Dorsolateral prefrontal cortex (tissue), 122 donors: ENCODE measurements at places on chromosomes 3 and 15.

DNA sequence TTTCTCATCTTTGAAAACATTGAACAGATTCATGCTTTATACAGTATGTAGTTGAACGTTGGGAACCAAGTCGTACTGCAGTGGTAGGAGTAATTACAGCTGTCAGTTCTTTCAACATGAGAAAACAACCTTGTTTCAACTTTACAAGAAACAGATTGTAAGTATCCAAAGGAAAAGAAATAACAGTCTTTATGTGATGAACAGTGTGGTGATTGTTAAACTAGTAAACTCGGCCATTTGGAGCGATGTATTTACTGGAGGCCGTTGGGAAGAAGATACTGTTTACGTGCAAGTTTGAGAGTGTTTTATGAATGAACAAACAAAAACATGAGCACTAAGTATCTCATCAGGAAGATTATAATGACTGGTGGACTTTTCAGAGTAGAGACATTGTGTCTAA is 48.4 kb downstream of the EPHA3 start:
- DNase-seq = no peak

- no peak for DNase-seq
Observed at GRCh38 chr3:158755421-158755820, 23.2 kb upstream of the RARRES1 start.

- DNase-seq = no peak
Observed at GRCh38 chr3:181710345-181711291, 1.1 kb upstream of the SOX2 start.

- no peak for DNase-seq
Observed at GRCh38 chr15:34353627-34354026, 10.5 kb downstream of the NUTM1 start.

GRCh38 chr15:76147906-76148570 is 88.3 kb downstream of the TMEM266 start:
- peak; percentile 54 for DNase-seq

GRCh38 chr3:59535791-59536221 is 486.0 kb upstream of the CFAP20DC start:
- DNase-seq = no peak

DNA sequence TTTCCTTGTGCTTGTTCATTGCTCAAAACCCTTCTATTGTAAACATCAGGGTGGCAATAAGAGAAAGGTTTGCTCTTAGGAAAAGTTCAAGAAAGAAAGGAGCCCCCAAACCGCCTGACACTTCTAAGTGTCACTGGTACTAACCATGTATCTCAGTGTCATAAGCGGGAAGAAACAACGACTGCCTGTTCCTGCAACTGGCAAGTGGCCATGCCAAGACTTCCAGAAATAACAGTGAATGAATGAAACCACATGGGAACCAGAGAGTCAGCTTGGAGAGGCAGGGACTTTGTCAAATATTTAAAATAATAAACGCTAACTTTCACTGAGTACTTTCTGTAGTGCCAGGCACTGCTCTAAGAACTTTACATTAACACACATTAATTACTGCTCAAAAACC is 1.1 kb downstream of the PLSCR2 start:
- DNase-seq = no peak

- no peak for DNase-seq
Observed at GRCh38 chr3:186102687-186103086, 6.2 kb downstream of the ETV5 start.
